Type B pancreatic cell (in vitro differentiated cells): ENCODE measurements at places on chromosomes 13 and 19. TPM values are rescaled to one million over a fixed set of nuclear protein-coding genes. Genes with fewer than 3 reads are reported as not detected.

- H3K36me3 ChIP-seq, result no peaks in the 10 kb centered on the region
- H3K4me3 ChIP-seq, result no peak overlapping the region
- DNase-seq, result no peak
- no peak overlapping the region for H3K27ac ChIP-seq
- H3K27me3 ChIP-seq, result no peaks in the 10 kb centered on the region
Measured at GRCh38 chr19:8261347-8261746, 46.8 kb downstream of the CD320 start.

DNA sequence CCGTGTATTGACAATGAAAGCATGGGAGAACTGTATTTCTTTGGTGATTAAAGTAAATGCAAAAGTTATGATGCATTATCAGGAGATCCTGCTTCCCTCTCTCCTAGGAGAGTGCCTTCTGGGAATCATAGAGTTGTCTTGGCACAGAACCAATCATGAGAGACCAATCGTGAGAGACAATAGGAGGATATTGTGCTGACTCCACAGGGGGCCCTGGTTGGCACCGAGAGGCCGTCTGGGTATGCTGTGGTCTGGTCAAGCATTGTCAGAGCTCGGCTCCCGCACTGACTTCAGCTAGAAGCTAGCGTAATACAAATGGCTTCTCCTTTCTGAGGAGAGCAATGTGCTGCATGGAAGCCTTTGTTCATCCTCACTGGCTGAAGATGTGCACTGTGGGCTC lies 131.5 kb upstream of the GJB6 start:
- no peak overlapping the region for H3K4me3 ChIP-seq
- no peaks in the 10 kb centered on the region for H3K36me3 ChIP-seq

DNA sequence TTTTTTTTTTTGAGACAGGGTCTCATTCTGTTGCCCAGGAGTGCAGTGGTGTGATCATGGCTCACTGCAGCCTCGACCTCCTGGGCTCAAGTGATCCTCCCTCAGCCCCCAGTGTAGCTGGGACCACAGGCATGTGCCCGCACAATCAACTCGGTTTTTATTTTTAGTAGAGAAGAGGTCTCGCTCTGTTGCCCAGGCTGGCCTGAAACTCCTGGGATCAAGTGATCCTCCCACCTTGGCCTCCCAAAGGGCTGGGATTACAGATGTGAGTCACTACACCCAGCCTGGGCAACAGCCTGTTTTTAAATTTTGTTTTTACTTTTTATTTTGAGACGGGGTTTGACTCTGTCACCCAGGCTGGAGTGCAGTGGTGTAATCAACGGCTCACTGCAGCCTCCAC lies 2.3 kb upstream of the KDM4B start:
- H3K36me3 ChIP-seq, result peaks cover 7% of the 10 kb centered on the region
- H3K4me1 ChIP-seq, result peaks cover 22% of the 10 kb centered on the region
- H3K27ac ChIP-seq, result peak overlapping the region; percentile 26
- DNase-seq, result no peak

DNA sequence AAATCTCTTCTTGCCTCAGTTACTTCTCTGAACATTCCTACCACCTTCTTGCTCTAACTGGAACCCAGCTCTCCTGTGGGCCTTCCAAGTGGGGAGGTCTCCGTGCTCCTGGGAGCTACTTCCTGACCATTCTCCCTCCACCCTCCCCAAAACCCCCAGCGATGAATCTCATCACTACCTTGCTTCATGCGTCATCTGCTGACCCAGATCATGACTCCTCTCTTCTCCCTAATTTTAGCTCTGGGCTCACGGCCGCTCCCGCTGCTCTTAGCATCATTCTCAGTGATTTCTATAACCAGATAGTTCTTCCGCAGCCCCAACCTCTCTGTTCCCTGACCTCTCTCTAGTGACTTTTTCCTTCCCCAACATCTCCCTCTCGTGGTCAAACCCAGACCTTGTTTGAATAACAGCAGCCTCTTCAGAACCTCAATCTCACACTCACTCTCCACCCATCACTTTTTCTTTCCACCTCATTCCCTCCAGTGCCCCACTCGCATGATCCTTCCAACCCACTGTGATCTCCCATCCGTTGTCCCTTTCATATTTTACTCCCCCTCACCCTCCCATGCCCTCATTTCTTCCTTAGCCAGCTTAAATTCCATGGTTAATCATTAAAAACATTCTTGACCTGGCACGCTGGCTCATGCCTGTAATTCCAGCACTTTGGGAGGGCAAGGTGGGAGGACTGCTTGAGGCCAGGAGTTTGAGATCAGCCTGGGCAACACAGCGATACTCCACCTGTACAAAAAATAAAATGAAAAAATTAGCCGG lies 21.8 kb downstream of the MRPS12 start:
- no peak for DNase-seq
- peaks cover 16% of the 10 kb centered on the region for H3K4me1 ChIP-seq
- H3K4me3 ChIP-seq, result peak overlapping the region; percentile 52
- peaks cover 5% of the 10 kb centered on the region for H3K36me3 ChIP-seq
- H3K27me3 ChIP-seq, result peaks cover 3% of the 10 kb centered on the region

DNA sequence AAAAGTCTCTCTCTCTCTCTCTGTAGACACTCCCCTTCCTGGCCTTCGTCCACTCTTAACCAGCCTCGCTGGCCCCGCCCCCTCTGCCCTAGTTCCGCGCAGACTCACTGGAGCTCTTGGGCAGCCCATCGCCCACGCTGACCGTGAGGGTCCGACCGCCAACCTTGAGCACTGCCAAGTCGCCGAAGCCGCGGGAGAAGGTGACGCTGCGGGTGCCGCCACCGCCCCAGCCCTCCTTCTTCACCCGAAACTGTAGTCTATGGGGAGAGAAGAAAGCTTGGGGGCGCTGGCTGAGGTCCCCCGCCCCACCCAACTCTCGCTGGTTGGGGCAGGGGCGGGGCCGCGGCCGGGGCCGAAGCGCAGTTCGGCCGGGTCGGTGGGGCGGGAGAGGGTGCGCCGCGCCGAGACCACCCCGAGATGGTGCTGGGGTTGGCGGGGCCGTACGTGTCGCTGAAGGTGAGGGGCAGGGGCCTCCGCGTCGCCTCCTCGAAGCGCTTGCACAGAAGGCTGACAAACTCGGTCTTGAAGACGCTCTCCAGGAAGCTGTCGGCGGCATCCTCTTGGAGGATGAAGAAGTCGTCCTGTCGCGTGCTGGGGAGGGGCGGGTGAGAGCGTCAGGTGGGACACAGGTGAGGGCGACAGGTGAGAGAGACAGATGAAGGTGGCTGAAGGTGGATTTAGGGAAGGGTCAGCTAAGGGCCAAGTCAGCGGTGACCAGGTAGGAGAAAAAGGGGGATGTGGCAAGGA lies 12.6 kb upstream of the ZNF414 start:
- peaks cover 9% of the 10 kb centered on the region for H3K4me1 ChIP-seq
- peaks cover 15% of the 10 kb centered on the region for H3K36me3 ChIP-seq
- no peak overlapping the region for H3K4me3 ChIP-seq
- H3K27me3 ChIP-seq, result no peaks in the 10 kb centered on the region
- peak overlapping the region; percentile 89 for H3K27ac ChIP-seq

DNA sequence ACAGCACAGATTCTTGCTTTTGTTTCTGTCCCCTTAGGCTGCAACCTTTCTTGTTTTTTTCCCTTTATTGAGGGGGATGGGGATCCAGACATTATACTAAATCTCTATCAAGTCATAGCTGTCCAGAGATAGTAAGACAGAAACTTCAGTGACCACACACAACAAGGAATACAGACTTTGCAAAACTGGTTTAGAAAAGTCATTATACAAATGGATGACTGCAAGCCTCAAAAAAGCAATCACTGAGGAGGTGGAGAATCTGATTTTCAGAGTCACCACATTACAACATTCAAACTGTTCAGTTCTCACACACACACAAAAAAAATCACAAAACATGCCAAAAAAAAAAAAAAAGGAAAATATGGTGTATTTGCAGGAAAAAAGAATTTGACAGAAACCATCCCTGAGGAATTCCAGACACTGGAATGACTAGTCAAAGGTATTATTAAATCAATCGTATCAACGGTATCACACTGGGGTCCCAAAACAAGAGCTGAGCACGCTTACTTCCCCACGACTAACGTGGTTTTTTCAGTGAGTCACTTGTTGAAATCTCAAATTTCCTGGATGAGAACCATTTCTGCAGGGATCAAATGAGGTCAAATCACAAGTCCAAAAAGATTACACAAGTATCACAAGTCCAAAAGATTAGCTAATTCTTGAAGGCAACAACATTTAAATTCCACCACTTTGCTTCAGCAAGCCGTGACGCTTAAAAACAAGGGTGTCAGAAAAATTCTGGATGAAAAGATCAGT lies 41.2 kb downstream of the USP12 start:
- H3K27ac ChIP-seq, result no peak overlapping the region
- no peaks in the 10 kb centered on the region for H3K4me1 ChIP-seq
- DNase-seq, result no peak
- peaks cover 11% of the 10 kb centered on the region for H3K36me3 ChIP-seq
- no peak overlapping the region for H3K4me3 ChIP-seq

GRCh38 chr19:7992575-7992974 lies 12.9 kb downstream of the ELAVL1 start:
- peaks cover 27% of the 10 kb centered on the region for H3K36me3 ChIP-seq
- no peaks in the 10 kb centered on the region for H3K27me3 ChIP-seq
- H3K4me1 ChIP-seq, result peaks cover 29% of the 10 kb centered on the region
- no peak overlapping the region for H3K27ac ChIP-seq
- no peak for DNase-seq
- H3K4me3 ChIP-seq, result no peak overlapping the region

DNA sequence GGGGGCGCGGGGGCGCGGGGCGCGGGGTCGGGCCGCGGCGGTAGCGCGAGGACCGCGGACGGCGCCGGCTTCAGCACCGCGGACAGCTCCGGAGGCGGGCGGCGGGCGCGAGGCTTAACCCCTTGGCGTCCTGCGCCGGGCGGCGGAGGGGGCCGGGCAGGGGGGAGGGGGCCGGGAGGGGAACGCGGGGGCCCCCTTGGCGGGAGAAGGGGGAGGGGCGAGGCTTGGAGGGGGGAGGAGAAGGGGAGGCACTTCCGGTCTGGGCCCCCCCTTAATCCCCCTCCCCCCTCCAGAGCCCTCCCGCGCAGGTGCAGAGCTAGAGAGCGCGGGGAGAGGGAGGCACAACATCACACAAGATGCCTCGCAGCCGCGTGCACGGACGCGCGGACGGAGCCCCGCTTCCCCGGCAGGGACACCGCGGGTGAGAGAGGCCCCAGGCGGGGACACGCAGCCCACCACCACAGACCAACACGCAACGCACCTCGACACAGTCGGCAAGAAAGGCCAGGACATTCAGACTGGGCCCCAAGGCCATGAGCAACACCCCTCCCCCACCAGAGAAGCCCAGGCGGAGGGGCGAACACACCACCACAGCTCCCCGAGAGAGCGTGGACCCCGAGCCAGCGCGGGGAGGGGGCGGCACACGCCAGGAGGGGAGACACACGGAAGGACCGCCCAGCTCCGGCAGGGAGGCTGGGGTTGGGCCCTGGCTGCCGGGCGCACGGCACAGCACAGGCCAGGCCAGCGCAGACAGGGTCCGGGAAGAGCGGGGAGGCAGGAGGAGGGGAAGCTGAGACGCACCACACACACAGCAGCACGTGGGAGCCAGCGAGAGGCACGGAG lies 24.1 kb downstream of the SHANK1 start:
- no peak for DNase-seq
- H3K4me3 ChIP-seq, result no peak overlapping the region
- no peak overlapping the region for H3K27ac ChIP-seq
- H3K36me3 ChIP-seq, result no peaks in the 10 kb centered on the region
- H3K4me1 ChIP-seq, result no peaks in the 10 kb centered on the region

DNA sequence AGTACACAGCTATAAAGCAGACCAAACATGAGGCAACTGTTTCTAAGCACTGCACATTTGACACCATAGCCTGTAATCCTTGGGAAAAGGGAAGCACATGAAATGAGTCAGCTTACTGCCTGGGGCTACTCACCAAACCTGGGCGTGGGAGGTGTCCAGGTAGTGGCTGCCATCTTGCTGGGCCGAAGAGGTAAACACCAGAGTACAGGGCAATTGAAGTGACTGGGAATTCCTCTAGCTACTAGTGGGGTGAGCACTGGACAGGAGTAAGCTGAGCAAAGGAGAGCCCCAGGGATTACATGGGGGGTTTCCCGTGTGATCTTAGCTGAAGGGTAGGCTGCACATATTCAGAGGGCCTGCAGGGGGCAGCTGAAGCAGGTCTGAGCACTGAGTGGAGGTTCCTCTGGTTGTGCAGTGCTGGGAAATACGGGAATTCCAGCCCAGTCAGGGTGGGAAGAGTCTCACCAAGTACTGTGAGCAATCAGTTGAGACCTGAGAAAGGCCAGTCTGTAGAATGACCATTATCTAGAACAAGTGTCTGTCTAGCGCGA lies 140.5 kb downstream of the SLC7A1 start:
- peaks cover 17% of the 10 kb centered on the region for H3K4me1 ChIP-seq
- no peaks in the 10 kb centered on the region for H3K27me3 ChIP-seq
- H3K36me3 ChIP-seq, result no peaks in the 10 kb centered on the region
- DNase-seq, result no peak
- peak overlapping the region; percentile 14 for H3K27ac ChIP-seq

DNA sequence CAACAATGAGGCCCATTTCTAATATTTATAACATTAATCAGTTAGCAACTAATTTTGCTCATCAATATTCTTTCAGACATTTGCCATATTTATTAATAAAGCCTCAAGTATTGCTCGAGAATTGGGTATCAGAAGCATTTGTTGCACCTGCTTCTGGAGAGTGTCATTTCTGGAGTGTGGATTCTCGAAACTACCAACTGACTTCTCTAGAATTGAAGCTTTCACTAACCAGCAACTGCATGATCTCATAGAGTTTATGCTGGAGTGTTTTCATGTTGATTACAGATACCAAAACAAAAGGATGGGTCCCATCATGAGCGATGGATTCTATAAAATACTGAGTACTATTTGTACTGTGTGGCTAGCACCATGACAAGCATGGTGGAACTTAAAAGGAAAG lies 121.0 kb upstream of the SLC7A1 start:
- peaks cover 7% of the 10 kb centered on the region for H3K4me1 ChIP-seq
- no peaks in the 10 kb centered on the region for H3K36me3 ChIP-seq
- H3K27ac ChIP-seq, result no peak overlapping the region
- no peak for DNase-seq
- H3K4me3 ChIP-seq, result no peak overlapping the region

DNA sequence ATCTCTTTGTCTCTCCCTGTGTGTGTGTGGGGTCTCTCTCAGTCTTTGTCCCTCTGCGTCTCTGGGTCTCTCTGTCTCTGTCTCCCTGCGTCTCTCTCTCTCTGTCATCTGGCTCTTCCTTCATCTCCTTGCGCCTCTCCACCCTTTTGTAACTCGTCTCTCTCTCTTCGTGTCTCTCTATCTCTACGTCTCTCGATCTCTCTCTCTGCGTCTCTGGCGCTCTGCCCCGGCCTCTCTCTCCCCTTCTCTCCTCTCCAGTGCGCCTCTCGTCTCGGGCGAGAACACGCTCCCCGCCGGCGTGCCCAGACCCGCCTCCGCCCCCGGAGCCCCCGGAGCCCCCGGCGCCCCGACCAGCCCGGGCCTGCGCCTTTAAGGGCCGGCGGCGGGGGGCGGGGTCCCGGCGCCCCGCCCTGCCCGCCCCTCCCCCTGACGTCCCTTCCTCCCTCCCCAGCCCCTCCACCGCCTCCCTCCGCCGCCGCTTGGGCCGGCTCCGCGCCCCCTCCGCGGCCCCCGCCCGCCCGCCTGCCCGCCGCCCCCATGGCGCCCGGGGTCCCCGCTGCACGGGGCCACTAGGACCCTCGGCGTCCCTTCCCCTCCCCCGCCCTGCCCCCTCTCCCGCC lies at the start of gene MARK4:
MARK4 (plus strand) TSS at position 440 of the 620 bp plus-strand sequence. CDS start 318 bp downstream, outside the sequence.
- H3K36me3 ChIP-seq, result no peaks in the 10 kb centered on the region
- peak within 1 kb of the TSS; percentile 97 for H3K4me3 ChIP-seq
- no peaks in the 10 kb centered on the region for H3K27me3 ChIP-seq
- DNase-seq, result peak; percentile 77
- H3K4me1 ChIP-seq, result peaks cover 26% of the 10 kb centered on the region
- H3K27ac ChIP-seq, result peak within 1 kb of the TSS; percentile 82

The PPP2R1A gene
- 319 and 323 TPM in 2 replicates for total RNA-seq

The DDX49 gene
- total RNA-seq, result 58.3 and 58.5 TPM in 2 replicates

The RAB3A gene
- 6.7 and 8.7 TPM in 2 replicates for total RNA-seq

The SPACA4 gene
- total RNA-seq, result not detected in 2 replicates

The NOSIP gene
- total RNA-seq, result 56.3 and 62.0 TPM in 2 replicates
